Heart left ventricle (tissue), 16 donors: ENCODE measurements at places on chromosomes 11 and 22. TPM values are rescaled to one million over a fixed set of nuclear protein-coding genes. Genes with fewer than 3 reads are reported as not detected.

DNA sequence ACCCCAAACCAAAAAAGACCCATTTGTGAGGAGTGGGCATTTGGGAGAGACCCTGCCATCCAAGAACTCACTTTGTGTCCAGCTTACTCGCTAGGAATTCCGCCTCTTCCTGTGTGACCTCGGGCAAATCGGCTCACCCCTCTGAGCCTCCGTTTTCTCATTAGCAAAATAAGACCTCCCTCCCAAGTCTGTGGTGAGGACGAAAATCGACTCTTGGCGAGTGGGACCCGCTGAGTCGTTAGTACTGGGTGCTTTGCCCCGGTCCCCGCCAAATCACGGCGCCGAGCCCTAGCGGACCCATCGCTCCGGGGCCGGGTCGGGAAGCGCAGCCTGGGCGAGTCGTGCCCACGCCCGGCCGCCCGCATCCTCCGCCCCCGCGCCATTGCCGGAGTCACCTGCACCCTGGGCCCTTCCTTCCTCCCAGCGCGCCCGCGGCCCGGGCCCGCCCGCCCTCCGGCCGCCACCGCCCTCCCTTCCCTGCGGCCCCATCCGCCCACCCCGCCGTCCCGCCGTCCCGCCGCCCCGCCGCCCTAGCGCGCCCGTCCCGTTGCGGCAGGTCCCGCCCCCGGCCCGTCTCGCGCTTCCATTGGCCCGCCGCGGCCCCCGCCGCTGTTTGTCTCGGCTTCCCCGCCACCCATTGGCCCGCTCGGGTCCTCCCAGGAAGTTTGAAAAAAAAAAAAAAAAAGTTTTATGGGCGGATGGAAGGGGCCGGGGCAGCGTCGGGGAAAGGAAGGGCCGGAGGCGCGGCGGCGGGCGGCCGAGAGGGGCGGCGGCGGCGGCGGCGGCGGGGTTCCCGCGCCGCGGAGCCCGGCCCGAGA, 48.9 kb downstream of the TRIOBP start:
- DNase-seq: peak; percentile 96

- no peak for DNase-seq
These were observed 42.6 kb downstream of the NEU3 start for GRCh38 chr11:75031224-75031753.

DNA sequence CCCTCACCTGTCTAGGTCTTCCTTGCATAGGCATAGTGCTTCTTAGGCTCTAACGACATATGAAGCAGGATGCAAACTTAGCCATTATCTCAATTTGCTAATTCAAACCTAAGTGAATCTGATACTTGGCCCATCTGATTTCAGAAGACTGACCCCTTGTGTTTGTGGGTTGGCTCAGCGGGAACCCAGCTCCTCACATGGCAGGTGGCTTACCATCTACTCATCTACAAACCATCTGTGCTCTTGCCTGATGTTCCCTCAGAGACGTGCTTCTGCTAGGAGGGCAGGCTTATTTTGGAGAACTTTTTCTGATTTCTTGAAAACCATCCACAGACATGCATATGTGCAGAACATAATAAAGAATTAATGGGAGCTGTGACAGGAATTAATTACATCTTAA, 15.2 kb downstream of the ELMOD1 start:
- DNase-seq: no peak

The ETS1 gene
- polyA plus RNA-seq: 18.4 TPM

The DDX25 gene
- polyA plus RNA-seq: not detected

The ROBO4 gene
- 21.8 TPM for polyA plus RNA-seq
